HT-29 (cell line): ENCODE measurements at places on chromosomes 7 and 10. TPM values are rescaled to one million over a fixed set of nuclear protein-coding genes. Genes with fewer than 3 reads are reported as not detected.

GRCh38 chr10:100524638-100525037, 5.0 kb upstream of the SEC31B start:
- DNase-seq, result no peak

GRCh38 chr7:7765422-7765821, 47.0 kb upstream of the RPA3 start:
- no peak for DNase-seq

DNA sequence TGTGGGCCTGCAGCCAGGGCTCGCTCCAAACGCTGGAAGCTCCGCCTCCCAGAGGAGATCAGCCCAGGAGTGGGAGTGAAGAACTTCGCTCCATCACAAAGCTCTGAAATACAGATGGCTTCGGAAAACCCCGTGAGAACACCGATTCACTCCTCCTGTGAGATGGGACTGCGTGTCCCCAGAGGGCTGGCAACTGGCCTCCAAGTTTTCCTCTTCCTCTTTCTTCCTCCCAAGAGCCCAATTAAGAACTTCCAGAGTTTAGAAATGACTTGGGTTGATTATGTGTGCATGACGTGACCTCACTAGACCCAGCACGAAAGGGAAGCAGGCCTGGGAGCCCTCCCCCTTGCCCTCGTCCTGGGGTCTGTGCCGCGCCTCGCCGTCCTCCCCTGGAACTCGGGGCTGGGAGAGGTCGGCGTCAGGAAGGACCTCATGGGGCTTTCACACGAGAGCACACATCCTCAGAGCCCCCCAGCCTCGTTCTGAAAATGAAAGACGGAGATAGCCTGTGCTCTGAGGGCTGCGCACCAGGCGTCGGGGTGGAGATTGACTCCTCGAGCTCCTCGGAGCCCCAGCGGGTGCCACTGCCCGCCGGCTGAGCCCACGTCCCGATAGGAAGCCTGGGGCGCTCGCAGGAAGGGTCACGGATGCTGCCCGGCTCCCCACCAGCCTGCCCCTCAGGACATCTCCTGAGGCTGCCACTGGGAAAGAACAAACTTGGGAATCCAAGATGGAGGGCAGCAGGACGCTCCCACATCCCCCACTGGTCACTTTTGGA, 37.8 kb downstream of the PTPRN2 start:
- DNase-seq, result no peak

DNA sequence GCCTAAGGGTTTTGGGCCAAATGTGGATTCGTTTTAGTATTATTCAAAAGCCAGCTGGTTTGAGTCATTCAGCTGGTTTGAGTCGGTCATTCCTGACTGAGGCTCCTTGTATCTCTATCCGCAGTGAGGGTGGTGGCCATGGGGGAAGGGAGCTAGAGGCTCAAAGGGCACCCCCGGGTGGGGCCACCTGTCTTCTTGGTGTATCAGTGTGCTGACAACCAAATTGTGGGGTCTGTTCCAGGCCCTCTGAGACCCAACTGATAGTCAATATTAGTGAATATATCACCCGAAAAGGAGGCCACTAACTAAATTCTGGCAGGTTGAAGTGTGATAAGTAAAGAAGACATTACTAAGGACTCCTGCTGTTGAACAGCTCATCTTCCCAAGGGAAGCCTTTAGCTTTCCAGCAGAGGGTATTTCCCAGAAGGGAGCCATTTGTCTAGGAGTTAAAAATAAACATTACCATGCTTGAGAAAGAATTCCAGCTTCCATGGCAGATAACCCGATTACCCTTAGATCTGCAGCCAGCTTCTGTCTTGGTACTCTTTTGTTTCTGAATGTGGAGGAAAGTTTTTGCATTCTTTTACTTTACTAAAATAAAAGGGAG, 29.9 kb upstream of the DDX50 start:
- DNase-seq, result no peak

DNA sequence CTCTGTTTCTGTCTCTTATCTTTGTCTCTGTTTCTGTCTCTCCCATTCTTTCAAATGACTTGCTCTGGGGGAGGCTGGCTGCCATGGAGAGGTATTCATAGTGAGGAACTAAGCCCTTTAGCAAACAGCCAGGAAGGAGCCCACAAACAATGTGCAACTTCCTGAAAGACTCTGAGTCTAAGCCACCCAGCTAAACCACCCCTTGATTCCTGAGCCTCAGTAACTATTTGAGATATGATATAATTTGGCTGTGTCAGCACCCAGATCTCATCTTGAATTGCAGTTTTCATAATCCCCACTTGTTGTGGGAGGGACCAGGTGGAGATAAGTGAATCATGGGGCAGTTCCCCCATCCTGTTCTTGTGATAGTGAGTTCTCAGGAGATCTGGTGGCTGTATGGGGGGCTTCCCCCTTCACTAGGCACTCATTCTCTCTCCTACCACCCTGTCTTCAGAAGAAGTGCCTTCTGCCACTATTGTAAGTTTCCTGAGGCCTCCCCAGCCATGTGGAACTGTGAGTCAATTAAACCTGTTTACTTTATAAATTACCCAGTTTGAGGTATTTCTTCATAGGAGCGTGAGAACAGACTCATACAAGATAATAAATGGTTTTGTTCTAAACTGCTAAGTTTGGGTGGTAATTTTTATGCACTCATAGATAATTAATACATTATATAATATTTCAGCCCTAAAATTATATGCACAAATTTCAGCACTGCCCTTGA, 121.2 kb upstream of the FOXP2 start:
- no peak for DNase-seq

CALML5 gene
- 0.71 and 1.7 TPM in 2 replicates for total RNA-seq

CDHR3 gene
- 17.3 and 20.4 TPM in 2 replicates for total RNA-seq

FXYD4 gene
- not detected in 2 replicates for total RNA-seq
